ENCODE measurements at places on chromosomes 16 and 17.

GRCh38 chr17:70947636-70948565 lies 778.6 kb downstream of the KCNJ2 start:
- no peak for DNase-seq

DNA sequence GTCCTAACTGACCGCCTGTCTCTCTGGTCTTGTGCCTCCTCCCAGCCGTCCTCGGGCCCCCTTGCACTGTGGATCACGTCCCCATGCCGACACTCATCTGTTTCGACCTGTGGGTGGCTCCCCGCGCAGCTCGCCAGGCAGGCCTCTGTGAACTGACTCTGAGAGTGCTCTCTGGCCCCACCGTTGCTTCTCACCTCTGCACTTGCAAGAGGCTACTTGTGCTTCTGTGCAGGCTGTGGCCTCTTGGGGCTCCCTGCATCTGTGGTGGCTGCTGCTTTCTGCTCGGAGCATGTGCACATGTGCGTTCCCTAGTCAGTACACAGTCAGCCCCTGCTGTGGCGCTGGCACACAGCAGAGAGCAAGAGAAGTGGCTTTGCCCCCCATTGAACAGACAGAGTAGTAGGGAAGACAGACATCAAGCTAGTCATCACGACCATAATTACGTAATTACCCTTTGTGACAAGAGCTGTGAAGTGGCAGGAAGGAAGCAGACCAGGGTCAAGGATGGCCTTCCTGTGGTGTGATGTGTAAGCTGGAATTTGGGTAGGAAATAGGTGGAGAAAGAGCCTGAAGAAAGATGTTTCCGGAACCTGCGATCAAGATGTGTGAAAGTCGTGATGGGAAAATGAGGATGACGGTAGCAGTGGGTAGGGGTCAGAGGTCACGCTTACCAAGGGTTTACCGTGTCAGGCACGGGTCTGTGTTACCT lies 256.0 kb upstream of the CACNG5 start:
- DNase-seq: peak; percentile 38

DNA sequence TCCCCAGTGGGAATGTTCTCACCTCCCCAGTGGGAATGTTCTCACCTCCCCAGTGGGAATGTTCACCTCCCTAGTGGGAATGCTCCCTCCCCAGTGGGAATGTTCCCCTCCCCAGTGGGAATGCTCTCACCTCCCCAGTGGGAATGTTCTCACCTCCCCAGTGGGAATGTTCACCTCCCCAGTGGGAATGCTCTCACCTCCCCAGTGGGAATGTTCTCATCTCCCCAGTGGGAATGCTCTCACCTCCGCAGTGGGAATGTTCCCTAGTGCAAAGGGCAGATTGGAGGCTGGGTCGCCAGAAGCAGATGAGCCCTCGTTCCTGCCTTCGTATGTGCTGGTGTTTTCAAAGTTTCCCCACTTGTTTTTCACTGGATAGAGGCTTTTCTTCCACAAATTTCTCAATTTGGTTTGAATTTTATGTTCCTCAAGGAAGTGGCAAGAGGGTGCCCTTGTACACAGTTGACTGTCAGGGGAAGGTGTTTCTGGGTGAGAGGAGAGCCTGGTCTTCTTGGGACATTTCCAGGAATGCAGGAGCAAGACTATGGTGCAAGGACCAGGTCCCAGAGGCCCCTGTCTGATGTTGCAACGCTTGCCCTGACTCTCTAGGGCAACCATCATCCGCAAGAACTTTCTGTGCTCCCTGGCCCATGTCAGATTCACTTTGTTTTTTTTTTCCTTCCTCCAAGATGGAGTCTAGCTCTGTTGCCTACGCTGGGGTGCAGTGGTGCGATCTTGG lies 34.0 kb downstream of the TRARG1 start:
- no peak for DNase-seq

- no peak for DNase-seq
These were observed 6.1 kb downstream of the THUMPD1 start for GRCh38 chr16:20735490-20735889.

DNA sequence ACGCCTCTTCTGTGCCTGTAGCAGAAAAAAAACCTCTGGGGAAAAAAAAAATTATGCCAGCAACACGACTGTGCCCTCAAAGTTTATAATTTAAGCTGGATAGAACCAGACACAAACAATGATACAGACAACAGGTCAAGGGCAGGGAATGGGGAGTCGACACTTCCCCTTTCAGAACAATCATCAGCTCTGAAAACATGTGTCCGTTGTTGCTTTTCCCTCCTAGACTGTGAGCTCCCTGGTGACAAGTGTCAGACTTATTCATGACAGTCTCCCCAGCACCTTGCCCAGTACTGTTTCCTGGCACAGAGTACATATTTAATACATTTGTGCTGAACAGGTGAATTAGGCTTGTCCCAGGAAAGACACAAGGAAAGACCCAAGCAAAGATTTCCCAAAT lies 178.3 kb downstream of the SOX9 start:
- DNase-seq: no peak
